ENCODE measurements at places on chromosomes 13 and 19.

DNA sequence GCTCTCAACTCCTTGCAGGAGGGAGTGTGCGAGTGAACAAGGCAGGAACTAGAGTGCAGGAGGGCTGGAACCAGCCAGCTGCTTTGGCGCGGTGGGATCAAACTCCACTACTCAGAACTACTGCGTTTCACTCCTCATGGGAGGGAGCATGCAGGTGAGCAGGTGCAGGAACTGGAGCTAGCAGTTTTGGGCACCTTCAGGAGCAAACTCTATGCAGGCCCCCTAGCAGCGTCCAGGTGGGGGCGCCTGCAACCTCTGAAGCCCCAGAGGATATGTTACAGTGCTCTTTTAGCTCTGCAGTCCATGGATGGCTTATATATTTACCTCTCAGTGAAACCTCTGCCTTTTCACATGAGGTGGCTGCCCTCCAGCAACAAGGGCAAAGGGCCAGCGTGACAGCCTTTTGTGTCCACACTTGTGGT, 1303.4 kb downstream of the PCDH9 start:
- no peak for DNase-seq

GRCh38 chr13:73428706-73429105, 369.9 kb downstream of the KLF5 start:
- no peak for DNase-seq

DNA sequence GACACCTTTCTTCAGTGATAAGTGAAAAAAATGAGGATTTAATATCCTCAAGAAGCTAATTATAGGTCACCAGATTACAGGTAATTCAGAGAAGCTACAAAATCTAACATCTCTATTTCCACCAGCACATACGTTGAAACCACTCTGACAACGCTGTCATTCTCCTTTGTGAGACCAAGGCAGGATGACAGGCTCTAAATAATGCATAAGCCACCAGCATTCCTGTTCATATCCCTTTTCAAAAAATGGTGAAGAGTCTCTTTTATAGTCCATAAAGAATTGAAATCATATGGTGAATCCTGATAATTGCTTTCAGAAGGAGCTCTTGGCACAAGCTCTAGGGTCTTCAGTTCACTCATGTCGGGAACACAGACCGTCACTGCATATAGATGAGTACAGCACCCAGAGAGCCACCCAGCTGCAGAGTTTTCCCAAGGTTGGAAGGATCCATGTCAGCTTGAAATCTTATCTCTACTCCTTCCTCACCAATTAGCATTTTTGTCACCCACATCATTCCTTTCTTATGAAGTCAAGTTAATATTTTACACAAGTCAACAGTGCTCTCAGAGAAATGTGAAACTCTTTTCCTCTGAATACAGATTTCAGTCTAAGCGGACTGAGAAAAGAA, 431.4 kb downstream of the TBC1D4 start:
- DNase-seq: no peak

GRCh38 chr19:11843722-11844121, 4.8 kb upstream of the ZNF439 start:
- DNase-seq: no peak

- no peak for DNase-seq
These were observed 82.0 kb upstream of the SHISA2 start for GRCh38 chr13:26133851-26134250.

GRCh38 chr13:52033039-52033438, 8.5 kb downstream of the UTP14C start:
- DNase-seq: no peak

- DNase-seq: no peak
These were observed 4.6 kb upstream of the TSHZ3 start for GRCh38 chr19:31353833-31354232.

GRCh38 chr13:57630661-57631595, 616 bp upstream of the PCDH17 start:
- no peak for DNase-seq

DNA sequence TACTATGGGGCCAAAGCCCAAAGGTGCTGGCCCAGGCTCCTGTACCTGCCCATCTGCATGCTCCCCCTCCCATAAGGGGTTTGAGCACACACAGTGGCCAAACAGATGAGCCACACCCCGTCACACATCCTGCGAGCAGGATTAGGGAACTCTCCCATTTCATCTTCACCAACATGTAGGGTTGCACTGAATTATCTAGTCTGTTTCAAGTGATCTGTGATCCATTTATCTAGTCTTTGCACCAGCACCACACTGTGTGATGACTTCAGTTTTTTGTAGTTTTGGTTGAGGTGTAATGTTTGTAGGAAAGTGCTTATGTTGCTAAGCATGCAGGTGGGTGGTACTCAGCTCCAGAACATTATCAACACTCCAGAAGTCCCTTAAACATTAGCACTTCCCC, 249.3 kb downstream of the MYO16 start:
- DNase-seq: no peak

DNA sequence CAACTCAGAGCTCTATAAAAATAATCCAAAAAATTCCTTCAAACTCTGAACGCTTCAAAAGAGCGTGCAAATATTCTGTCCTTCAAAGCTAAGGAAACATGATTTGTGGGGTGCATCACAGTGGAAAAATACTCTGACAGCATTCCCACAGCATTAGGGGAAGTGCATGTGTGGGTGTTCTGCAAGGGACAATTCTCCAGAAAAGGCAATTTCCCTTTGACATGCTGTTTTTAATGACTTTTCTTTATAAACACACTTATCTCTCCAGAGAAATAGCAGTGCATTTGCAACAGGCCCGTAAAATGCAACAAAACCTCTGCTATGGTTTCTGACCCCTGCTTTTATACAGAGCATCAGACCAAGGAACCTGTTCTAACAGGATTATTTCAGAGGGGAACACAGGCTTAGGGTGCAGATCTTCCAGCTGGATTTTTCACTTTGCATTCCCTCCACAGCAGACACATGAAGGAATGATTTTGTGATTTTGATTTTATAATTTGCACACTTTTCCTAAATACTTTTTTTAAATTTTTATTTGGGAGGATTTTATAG, 42.6 kb downstream of the KL start:
- DNase-seq: no peak

DNA sequence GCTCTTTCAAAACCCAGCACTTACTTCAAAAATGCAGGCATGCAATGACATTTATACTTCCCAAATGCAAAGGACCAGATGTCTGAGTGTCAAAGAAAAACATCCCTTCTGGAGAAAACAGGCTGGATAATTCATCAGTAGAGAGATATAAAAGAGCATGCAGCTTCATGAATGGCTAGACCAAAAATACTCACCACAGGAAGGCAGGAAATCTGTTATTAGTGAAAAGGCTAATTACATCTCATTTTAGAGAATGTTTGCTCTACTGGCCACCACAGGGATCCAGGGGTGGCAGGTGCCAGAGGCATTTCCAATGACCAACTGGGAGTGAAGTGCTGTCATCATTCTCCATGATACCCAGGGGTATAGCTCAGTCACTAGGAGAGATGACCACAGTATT, 106.5 kb downstream of the LHFPL6 start:
- DNase-seq: no peak

DNA sequence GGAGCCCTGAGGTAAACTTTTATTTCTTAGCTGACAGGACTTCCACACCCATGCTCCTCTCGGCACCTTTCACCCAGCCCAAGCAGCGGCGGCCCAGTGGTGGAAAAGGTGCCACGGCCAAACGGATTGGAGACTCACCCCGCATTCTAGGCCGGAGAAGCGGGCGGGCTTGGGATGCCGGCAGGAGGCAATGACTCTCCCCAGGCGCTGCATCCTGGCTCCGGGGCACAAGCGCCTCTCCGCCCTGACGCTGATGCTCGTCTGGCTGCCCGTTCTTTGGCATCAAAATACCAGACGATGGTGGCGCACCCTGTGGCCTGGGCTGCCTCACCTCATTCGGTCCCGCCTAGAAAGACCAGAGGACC, 6.7 kb upstream of the ZNF606 start:
- DNase-seq: no peak

GRCh38 chr13:73421310-73421912, 362.6 kb downstream of the KLF5 start:
- DNase-seq: no peak

GRCh38 chr19:2010135-2010668, 5.3 kb downstream of the BTBD2 start:
- no peak for DNase-seq

- DNase-seq: no peak
These were observed 265.3 kb upstream of the STARD13 start for GRCh38 chr13:33550885-33551284.

DNA sequence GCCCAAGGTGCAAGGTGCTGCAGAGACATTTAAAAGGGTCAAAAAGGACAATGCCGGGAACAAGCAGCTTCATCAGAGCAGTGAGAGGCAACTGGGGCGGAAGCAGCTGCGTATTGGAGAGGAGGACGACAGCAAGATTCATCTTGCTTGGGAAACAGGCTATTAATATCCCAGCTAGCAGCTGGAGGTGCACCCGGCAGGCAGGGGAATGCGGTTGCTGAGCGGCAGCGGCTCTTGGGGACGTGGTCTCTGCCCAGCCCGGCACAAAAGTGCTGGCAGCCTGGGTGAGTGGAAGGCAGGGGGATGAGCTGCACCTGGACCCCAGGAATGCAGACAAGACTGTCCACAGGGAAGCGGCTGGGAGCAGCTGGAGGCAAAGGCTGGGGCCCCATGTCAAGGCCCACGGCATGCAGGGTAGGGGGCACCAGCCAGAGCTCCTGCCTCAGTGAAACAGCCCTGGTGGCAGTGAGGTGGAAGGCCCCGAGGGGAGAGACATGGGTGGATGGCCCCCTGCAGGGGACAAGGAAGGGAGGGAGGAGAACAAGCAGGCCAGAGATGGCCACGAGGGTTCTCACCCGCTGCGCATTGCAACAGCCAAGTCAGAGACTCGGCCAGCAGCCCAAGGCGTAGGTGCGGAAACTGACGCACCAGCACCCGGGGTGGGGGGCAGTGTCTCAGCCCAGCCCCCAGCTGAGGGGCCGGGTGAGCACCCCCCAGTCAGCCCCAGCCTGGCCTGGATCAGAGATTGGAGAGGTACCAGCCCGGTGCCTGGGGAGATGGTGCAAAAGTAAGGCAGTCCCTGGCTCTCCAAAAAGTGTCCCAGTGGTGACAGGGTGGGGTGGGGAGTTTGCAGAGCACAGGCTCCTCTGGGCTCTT, 34.4 kb downstream of the PEPD start:
- DNase-seq: no peak

DNA sequence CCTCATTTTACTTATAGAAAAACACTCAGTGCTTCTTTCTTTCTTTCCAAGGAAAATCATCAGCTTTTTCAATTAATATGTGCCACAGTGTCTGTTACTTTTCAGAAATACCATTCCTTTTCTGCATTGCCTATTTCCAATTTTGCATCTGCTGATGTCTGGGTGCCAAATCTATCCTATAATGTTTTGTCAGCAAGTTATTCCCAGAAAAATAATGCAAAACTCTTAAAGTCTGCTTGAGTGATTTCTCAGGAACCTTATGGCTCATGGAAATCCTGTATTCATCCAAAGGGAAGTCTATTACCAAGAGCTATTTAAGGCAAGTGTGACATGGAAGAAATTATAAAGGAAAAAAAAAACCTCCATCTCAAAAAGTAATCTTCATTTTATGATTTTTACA, 224.4 kb downstream of the FGF14 start:
- no peak for DNase-seq

DNA sequence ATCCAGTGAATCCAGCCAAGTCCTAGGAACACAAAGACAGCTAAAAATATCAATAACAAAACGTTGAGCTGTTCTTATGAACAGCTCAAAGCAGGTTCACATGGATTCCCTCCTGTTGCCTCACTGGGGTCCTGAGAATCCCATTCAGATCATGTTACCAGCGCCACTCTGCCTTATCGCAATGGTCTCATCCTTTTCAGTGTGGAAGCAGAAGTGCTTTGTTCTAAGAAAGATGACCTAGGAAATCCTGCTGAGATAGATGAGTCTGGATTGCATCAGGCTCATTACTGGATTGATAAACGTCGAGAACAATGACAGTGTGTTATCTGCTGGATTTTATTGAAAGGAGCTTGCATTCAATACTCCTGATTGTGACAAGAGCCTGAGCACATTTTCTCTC, 87.0 kb downstream of the SLAIN1 start:
- DNase-seq: no peak

DNA sequence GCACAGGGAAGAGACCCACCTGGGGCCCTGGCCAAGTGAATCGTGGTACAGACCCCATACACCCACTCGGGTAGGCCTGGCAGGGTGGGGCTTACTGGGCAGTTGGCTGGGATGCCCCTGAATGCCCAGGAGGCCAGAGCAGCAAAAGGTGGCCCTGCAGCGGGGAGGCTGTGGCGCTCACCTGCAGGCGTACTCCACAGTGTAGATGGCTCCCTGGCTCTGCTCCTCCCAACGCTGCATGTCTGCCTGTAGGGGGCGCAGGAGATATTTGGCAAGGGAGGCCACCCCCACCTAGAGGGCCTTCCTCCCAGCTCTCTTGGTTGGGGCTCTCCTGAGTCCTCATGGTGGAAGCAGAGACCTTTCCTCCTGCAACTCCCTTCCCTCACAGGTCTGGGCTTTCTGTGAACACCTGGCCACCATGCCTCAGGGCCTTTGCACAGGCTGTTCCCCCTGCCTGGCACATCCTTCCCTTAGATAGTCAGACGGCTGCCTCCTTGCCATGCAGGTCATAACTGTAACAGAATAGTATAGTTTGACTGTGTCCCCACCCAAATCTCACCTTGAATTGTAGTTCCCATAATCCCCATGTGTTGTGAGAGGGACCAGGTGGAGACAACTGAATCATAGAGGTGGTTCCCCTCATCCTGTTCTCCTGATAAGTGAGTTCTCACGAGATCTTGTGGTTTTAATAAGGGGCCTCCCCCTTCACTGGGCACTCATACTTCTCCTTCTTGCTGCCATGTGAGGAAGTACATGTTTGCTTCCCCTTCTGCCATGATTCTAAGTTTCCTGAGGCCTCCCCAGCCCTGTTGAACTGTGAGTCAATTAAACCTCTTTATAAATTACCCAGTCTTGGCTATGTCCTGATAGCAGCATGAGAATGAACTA, 5.9 kb downstream of the BORCS8 start:
- DNase-seq: no peak

GRCh38 chr13:112065521-112065866, 1.5 kb upstream of the SOX1 start:
- DNase-seq: no peak

DNA sequence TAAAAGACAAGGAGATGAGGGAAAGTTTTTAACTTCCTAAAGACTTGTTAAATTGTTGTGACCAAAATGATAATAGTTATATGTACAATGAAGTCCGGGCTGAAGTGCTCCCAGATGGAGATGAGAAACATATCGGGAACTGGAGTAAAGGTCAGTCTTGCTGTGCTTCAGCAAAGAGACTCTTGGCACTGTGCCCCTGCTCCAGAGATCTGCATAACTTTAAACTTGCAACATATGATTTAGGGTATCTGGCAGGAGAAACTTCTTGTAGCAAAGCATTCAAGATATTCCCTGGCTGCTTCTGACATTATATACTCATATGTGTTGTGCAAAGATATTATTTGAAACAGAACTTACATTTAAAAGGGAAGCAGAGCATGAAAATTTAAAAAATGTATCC, 786.6 kb upstream of the SLITRK6 start:
- DNase-seq: no peak

GRCh38 chr13:112747256-112747655, 57.4 kb downstream of the ATP11A start:
- no peak for DNase-seq
